ENCODE measurements at places on chromosomes 16 and 17.
A peak's percentile ranks its signal among the peaks of the same experiment; 100 is the strongest.

GRCh38 chr17:16106161-16106891, 106.7 kb downstream of the TTC19 start:
- DNase-seq = no peak

- no peak for DNase-seq
Observed at GRCh38 chr16:83666449-83666848, 141.3 kb upstream of the HSBP1 start.

DNA sequence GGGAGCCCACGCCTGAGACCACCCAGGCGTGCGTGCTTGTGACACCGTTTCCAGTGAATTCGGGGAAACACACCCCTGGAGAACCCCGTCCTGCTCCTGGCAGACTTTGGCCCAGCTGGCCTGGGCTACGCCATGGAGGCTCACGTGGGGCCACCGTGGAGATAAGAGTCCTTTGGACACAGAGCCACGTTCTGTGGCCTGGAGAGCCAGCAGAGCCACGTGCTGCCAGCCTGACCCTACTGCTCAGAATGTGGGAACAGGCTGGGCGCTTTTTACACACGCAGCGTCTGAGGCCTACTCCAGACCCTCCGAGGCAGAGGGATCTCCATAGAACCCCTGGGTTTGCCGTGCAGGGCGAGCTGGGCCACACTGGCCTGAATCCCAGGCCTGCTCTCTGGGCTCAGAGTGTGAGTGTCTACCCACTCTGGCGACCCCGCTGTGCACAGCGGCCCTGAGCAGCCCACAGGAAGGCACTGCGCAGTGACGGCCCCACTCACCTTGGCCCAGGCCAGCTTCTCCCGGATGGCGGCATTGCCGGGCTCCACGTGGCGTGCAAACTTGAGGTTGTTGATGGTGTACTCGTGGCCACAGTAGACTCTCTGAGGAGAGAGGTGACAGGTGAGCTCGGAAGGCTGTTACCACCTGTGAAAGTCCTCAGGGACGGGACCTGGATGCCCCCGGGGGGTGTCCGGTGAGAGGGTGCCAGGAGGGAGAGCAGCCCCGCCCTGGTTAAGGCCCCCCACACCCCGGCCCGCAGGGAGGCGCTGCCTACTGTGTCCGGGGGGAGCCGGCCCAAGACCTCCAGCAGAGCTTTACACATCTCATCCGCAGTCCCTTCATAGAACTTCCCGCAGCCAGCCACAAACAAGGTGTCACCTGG, 10.0 kb downstream of the HAGH start:
- no peak for DNase-seq

DNA sequence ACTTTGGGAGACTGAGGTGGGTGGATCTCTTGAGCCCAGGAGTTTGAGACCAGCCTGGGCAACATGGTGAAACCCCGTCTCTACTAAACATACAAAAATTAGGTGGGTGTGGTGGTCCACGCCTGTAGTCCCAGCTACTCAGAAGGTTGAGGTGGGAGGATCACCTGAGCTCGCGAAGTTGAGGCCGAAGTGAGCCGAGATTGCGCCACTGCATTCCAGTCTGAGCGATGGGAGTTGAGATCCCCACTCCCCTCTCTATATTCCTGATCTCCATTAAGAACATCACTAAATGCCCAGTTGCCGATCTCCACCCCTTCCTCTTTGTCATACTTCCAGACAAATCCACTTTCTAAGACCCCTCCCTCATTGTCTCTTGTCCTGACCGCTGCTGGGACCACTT, 24.3 kb upstream of the ZNF652 start:
- DNase-seq = no peak

DNA sequence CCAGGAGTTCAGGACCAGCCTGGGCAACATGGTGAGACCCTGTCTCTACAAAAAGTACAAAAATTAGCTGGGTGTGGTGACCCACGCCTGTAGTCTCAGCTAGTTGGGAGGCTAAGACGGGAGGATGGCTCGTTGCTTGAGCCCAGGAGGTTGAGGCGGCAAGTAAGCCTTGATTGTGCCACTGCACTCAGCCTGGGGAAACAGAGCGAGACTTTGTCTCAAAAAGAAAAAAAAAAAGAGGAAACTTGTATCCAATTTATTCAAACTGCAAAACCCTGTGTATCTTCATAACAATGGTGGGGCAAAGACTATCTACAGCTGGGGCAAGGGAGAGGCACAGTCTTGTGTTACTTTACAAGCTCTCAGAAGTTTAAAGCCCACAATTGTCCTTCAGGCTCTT, 21.5 kb downstream of the GRB7 start:
- no peak for DNase-seq

GRCh38 chr16:89842471-89843408, 14.5 kb downstream of the SPIRE2 start:
- DNase-seq = no peak

GRCh38 chr17:56785997-56786680, 47.6 kb downstream of the C17orf67 start:
- no peak for DNase-seq

DNA sequence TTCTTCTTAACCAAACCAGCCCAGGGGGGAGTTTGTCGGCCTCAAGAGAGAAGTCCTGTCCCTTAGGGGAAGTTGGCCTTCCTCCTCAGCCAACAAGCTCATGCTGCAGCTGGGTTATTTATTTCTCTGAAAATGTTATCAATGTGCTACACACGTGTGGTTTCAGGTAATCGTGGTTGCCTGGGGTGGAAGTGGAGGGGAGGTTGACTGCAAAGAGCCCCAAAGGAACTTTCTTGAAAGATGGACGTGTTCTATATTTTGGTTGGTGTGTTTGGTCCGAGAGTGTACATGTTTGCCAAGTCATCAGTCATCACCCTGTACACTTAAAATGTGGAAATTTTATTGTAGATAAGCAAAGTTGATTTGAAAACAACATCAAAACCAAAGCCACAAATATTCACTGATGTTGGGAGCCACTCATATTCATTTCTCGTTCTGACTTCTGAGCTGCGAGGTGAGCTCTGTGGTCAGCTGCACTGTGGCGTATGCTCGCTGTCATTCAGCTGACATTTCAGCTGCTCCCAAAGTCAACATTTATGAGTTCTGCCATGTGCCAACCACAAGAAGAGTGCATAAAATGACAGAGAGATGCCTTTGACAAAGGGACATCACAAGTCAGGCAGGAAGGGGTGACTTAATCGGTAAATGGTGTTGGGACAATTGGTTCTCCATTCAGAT, 26.5 kb upstream of the ADGRG1 start:
- DNase-seq = no peak

- DNase-seq = no peak
Observed at GRCh38 chr17:77366206-77366557, 225.4 kb downstream of the SEC14L1 start.

GRCh38 chr16:1182316-1182671, 29.4 kb downstream of the CACNA1H start:
- DNase-seq = no peak

- DNase-seq = peak; percentile 17
Observed at GRCh38 chr17:29115961-29116803, 64.0 kb downstream of the MYO18A start.

DNA sequence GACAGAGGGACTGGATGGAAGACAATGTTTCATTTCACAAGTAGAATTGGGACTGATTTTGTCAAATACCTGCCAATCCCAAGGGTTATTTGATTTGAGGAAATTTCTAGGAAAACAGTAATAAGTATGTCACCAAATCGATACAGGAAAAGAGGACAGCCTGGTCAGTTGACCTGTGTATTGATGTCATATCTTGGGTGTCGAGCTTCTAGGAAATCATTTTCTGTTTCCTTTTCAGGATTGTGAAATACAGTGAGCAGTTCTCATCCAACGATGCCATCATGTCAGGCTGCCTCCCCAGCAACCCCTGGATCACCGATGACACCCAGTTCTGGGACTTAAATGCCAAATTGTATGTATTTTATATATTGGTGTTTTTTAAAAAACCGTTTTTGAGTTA, 56.1 kb downstream of the RGS9 start:
- DNase-seq = no peak
